NCI-H1092 (cell line): ENCODE measurements at places on chromosomes 6 and 20.

GRCh38 chr6:54243699-54244098 is 64.5 kb upstream of the TINAG start:
- DNase-seq = no peak

- DNase-seq = no peak
These were observed 57.4 kb downstream of the CHMP4B start for GRCh38 chr20:33868595-33868994.

DNA sequence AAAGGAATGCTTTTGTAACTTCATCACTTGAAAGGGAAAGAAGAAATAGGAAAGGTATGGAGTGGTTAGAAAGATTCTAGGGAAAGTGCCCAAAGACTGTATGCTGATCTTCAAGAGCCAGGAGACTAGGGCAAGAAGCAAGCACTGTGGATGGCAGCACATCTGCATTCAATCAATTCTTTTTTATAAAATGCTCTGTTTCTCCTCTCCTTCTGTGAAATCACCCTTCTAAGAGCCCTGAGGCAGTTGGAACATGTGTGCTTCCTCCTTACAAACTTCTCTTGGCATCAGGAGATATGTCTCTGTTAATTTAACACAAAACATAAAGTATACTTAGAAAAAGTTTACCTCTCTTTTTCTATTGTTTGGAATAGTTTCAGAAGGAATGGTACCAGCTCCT is 1162.2 kb upstream of the GJE1 start:
- no peak for DNase-seq

DNA sequence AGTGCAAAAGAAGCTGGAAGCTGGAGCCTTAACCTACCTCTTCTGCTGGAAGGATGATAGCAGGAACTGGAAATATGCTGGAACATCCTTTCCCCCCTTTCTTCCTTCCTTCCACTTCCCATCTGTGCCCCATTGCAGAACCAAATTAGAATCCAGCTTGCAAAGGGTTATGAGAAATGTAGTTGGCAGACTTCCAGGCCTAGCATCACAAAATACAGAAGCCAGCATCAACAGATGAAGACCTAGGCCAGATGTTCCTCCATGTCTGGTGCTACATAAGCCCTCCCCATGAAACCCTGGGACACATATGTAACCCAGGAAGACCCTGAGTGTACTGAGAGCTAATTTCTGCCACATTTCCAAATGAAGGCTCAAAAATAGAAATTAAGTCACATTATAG is 40.0 kb upstream of the TFAP2B start:
- DNase-seq = no peak

DNA sequence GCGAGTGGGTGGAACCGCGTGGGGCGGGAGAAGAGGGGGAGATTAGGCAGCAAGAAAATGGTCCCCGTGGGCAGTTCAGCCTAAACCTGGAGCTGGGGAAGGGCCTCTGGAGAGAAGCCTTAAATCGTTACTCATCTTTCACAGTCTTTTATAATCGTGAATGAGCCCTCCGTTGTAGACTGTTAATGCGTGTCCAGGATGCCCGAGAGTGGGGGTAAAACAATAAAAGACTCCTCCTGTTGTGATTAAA is 11.0 kb upstream of the ELOVL5 start:
- DNase-seq = no peak

GRCh38 chr20:53942973-53943372 is 127.4 kb downstream of the BCAS1 start:
- no peak for DNase-seq

- no peak for DNase-seq
These were observed 543.8 kb upstream of the JAG1 start for GRCh38 chr20:11217326-11218172.

DNA sequence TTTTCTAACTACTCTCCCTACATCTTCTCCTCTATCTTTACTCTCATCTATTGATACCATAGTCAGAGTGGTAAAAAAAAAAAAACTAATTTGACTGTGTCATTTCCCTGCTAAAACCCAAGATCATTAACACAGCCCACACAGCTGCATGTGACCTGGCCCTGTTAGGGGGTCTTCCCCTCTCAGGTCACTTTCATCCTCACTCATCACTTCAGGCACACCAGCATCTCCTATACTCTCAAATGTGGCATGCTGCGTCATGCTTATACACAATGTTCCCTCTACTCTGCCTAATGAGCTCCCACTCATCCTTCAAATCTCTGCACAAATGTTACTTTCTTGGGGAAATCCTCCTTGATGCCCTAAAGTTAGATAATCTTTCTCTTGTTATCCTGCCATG is 86.8 kb downstream of the CDK19 start:
- no peak for DNase-seq

DNA sequence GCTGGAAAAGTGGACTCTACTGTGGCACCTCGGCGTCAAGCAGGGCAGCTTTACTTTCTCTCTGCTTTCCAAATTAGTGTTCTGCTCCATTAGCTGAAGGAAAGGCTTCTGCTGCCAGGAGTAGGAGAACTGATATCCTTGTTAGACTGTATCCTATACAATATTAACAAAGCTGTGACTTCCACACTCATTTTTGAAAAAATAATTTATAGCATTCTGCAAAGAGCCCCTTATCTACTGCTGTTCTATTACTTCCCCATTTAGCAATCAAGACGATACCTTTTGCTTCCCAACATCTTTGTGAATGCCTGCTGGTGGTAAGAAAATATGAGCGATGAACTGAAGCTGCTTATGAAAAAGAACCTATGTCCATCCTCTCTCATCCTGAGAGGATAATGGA is 151.1 kb downstream of the UBE3D start:
- DNase-seq = no peak

DNA sequence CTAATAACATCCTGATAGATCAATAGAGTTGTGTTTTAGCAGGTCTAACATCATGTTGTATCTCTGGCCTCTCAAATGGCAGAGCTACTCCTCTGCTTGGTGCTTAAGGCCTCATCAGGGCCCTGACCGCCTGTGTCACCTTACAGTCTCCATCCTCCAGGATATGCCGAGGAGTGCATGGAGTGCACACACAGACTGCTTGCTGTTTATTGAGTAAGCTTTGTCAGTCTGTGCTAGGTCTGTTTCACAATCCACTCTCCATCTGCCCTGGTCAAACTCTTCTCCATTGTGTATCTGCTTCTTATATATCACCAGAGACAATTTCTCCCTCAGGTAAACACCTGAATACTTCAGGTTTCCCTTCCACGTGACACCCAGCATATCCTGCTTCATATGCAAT is 136.1 kb downstream of the SLC24A3 start:
- no peak for DNase-seq

DNA sequence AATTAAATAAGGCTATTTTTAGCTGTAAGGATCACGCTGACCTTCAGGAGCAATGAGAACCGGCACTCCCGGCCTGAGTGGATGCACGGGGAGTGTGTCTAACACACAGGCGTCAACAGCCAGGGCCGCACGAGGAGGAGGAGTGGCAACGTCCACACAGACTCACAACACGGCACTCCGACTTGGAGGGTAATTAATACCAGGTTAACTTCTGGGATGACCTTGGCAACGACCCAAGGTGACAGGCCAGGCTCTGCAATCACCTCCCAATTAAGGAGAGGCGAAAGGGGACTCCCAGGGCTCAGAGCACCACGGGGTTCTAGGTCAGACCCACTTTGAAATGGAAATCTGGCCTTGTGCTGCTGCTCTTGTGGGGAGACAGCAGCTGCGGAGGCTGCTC is 84.0 kb downstream of the RAMACL start:
- no peak for DNase-seq

DNA sequence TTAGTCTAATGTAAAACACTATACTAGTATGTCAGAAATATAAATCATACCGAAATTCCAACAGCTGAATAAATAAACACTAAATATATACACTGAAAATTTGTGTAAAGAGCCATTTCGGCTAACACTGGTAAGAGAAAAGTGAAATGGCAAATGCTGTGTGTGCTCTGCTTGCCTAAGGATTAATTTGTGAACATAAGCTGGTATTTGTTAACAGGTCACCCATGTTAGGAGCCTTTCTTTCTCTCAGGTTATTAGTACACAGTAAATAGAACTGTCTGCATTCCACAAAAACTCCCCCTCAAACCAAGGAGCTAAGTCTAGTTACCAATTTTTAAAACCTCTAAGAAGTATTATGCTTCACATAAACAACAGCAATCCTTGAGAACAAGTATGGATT is 27.0 kb downstream of the ELOVL5 start:
- DNase-seq = no peak

- DNase-seq = no peak
These were observed 14.7 kb downstream of the SIGLEC1 start for GRCh38 chr20:3697588-3698305.

DNA sequence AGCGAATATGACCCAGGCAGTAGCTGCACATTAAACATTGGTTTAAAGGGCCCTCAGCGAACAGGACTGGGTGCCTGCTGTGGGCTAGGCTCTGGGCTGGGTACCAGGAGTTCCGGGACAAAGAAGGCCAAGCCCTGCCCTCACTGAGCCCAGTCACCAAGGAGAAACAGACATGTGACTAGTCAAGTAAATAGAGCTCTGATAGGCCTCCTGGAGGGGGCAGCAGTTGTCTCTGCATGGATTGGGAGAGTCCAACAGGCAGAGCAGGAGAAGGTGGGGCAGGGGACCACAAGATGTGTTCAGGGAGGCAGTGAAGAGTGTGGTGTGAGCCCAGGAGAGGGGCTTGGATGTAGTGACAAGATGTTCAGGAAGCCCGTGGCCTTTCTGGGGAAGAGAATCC is 3.1 kb downstream of the HM13 start:
- DNase-seq = no peak

- DNase-seq = no peak
These were observed 261.0 kb upstream of the RIN2 start for GRCh38 chr20:19497064-19497463.

- DNase-seq = no peak
These were observed 137.0 kb upstream of the HEY2 start for GRCh38 chr6:125612345-125612846.

- no peak for DNase-seq
These were observed 20.0 kb upstream of the CDH22 start for GRCh38 chr20:46328200-46328882.

DNA sequence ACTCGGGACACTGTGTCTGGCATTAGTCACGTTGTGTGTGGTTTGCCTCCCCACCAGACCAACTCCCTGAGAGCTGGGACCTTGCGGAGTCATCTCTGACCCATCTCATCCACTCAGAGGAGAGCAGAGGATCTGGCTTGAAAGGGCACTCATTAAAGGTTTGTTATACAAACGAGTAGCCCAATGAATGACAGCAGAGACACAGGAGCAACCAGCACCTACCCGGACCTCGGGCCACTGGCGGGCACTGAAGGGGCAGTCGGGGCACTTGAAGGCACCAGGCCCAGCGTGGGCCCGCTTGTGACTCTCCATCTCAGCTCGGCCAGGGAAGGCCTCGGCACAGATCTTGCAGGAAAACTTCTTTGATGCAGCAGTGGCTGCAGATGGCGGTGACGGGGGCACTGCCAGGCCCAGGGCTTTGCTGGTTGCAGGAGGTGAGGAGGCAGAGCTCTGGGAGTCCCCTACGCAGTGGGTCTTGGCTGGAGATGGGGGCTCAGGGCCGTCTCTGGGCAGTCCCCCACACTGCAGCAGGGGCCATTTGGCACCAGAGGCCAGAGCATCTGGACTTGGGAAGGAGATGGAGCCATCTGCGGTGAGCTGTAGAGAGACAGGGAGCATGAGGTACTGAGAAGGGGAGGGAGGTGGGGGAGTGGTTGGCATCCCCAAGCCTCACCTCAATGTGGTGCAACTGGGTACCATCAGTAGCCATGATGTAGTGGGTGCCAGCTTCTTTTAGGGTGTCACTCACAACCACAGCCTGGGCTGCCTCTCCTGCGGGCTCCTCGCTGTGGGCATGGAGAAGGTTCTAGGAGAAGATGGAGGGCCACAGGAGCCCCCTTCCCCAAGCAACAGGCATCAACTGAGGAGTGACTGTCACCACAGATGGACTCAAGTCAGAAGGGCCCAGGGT is 17.7 kb downstream of the PCIF1 start:
- DNase-seq = no peak

- DNase-seq = no peak
These were observed 1299.4 kb upstream of the MAP3K7 start for GRCh38 chr6:91886183-91886795.

DNA sequence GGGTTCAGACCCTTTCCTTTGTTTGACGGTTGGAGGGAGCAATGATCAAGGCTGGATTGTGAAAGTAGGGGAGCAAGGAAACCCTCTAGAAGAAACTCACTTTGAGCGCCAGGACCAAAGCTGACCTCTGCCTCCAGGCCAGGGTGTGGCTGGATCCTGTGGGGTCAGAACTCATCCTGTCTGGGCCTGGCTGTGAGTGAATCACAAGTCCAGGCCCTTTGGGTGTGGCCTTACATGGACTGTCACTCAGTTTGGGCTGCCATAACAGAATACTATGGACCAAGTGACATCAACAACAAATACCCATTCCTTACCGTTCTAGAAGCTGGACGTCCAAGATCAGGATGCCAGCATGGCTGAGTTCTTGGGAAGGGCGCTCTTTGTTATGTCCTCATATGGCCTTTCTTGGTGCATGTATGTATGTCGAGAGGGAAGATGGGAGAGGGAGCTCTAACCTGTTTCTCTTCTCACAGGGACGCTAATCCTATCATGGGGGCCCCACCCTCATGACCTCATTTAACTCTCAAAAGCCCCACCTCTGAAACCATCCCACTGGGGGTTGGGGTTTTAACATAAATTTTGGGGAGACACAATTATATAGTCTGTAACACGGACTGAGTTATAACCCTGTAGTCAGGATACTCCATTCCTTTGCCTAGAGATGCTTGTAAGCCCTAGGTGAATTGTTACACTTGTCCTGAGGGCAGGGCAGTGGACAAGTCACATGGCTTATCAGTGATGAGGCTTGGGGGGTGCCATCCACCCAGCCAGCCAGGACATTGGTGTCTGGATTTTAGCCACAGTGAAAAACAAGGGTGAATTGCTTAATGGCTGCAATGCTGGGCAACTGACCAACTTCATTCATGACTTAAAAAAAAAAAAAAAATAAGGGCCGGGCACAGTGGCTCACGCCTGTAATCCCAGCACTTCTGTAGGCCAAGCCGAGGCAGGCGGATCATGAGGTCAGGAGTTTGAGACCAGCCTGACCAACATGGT is 80.0 kb downstream of the TRMT11 start:
- no peak for DNase-seq

GRCh38 chr20:31845300-31845863 is at the start of gene FOXS1:
TSS of gene FOXS1 (minus strand) at chr20:31845604. CDS start at chr20:31845542, 62 bp downstream.
- no peak for DNase-seq

DNA sequence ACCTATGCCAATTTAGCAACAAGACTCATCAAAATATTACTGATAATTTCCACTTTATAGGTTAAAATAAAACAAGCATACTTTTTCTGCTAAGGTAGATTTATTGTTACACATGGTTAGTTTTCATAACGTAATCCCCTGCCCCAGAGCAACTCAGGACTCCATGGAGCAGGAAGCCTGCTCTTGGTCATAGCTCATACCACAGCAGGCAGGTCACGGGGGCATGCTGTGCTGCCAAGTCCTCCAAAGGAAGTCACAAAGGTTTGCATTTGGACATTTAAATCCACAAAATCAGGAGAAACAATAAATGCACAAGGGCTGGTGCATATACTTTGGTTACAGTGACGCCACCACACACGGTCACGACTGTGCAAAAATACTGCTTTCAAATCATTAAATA is 12.5 kb downstream of the GZF1 start:
- DNase-seq = no peak
